ENCODE measurements at places on chromosomes 5 and 9. TPM values are rescaled to one million over a fixed set of nuclear protein-coding genes. Genes with fewer than 3 reads are reported as not detected.

GRCh38 chr5:123285122-123286023 lies 137.8 kb downstream of the CEP120 start:
- DNase-seq: peak; percentile 45

The FCN1 gene
- 3.6 TPM for total RNA-seq

- DNase-seq: no peak
Measured at GRCh38 chr5:134148986-134149539, 27.7 kb downstream of the SKP1 start.

- no peak for DNase-seq
Measured at GRCh38 chr5:67206929-67207328, 10.3 kb upstream of the CD180 start.

DNA sequence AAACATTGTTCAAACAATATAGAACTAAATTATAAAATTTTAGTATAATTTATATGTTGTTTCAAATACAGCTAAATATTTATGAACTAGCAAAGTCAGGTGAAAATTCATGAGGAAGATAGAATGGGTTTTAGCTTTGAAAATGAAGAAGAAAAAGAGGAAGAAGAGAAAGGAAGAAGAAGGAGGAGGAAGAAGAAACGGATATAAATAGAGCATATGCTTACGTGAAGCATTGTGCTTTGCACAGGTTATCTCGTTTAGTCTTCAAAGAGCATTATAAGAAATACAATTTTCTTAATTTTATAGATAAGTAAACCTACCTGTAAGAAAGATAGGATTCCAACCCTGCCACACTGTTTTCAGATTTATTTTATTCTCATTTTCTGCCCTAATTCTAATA lies 620.6 kb upstream of the DAB2 start:
- no peak for DNase-seq

DNA sequence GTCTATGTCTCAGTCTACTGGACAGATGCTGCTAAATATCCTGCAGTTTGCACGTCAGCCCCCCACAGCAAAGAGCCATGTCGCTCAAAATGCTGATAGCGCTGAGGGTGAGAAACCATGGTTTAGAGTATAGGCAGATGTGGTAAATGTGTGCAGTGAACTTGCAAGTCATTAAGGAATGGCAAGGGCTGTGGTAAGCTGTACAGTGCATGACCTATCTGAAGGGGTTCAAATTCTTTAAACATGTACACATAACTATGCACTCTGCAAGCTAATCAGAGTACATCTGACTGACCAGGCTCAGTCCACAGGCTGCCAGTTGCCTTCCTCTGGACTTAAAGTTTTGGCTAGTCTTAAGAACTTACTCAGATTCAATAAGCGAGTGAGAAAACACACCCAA lies 170.7 kb downstream of the CFAP90 start:
- DNase-seq: no peak

All from right cardiac atrium (tissue), 5 donors.